NCI-H446 (cell line): ENCODE measurements at places on chromosomes 4 and X.

GRCh38 chrX:150032742-150033141 is 94.5 kb upstream of the EOLA2 start:
- DNase-seq, result no peak

DNA sequence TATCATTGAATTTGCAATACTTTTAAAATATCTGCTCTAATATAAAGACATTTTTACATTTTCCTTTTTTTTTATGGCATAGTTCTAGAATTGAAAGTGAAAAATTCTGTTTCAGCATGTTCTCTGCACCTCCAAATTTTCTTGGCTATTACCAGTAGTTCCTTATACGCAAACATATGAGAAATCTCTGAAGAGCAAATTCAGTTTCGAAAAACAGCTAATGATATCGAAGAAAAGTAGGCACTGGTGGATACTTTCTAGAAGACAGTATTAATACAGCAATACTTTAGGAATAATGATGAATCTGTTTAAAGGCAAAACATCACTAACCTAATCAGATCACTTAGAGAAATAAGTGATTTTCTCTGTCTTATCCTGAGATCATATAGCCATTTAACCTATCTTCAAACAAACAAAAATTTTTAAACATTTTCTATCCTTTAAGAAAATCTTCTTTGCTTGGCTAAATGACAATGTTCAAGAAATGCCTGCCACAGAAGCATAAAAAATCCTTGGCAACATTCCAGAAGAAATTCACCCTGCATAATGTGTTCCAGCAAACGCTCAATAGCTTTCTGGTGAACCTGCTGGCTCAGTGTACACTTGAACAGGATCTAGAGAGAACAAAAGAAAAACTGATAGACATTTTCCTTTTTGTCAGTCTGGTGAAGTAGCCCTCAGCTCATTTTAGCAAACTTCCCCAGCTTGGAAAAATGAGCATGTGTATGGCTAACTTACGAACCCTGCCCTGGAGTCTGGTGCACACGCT is 51.2 kb upstream of the KLF3 start:
- no peak for DNase-seq

- peak; percentile 55 for DNase-seq
Measured at GRCh38 chr4:97367878-97368277, 775.4 kb downstream of the STPG2 start.

DNA sequence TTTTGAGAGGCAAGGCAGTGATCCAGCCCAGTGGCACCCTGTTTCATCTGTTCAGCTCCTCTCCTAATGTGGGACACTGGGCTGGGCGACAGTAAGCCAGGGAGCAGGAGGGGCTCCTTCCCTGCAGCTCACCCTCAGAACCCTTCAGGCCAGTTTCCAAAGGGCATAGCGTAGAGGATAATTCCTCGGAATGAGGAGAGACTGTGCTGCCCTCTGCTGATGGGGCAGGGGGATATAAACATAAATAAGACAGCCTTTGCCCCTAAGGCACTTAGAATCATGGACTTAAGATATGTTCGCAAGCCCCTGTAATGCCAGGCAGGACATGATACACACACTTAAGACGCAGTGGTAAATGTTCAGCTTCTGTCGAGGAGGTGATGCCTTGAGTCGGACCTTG is 27.9 kb upstream of the ZNF185 start:
- no peak for DNase-seq

DNA sequence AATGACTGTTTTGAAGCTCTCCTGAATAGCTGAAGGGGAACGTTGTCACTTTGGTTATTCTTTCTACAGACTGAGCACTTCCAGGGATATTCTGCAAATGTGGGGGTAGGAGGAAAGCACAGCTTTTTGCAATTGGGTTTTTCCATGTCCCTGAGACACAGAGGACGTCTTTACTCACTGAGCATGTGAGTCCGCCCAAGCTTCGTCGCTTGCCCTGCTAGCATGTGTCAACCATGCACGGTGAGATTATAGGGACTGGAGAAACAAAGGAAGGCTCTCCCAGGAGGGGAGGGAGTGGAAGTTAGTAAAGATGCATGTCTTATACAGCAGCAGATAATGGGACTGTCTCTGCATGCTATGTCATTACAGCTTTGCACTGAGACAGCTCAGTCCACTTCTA is 111.5 kb upstream of the SFRP2 start:
- DNase-seq, result no peak

DNA sequence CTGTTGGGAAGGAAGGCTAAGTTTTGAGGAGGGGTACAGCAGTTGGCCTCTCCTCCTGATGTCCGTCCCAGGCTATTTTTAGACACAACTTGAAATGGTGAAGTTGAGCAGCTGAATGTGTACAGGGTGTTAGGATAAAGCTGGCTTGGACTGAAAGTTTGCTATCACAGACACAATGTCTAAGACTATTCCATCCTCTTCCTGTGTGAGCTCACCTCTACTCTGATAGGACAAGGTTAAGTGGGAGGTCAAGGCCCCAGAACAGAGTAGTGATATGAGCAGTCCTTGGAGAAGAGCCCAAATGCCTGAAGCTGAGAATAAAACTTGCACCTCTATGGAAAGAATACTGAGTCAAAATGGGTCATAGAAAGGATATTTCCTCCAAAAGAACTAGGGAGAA is 4.1 kb downstream of the ATP1B4 start:
- no peak for DNase-seq

- DNase-seq, result no peak
Measured at GRCh38 chr4:17630228-17630627, 15.8 kb downstream of the MED28 start.

DNA sequence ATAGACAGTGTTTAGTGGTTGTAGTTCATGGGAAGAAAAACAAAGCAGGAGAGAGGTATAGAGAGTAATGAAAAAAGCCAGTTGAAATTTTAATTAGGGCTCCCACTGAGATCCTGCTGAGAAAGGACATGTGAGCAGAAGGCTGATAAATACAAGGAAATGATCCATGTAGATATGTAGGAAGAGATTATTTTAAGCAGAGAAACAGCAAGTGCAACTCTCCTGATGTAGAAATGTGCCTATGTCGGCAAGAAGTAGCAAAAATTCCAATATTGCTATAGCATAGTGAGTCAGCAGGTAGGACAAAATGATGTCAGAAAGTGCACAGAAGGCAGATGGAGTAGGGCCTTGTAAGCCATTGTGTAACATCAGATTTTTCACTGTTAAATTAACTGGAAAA is 1027.3 kb downstream of the PCDH18 start:
- DNase-seq, result peak; percentile 9

DNA sequence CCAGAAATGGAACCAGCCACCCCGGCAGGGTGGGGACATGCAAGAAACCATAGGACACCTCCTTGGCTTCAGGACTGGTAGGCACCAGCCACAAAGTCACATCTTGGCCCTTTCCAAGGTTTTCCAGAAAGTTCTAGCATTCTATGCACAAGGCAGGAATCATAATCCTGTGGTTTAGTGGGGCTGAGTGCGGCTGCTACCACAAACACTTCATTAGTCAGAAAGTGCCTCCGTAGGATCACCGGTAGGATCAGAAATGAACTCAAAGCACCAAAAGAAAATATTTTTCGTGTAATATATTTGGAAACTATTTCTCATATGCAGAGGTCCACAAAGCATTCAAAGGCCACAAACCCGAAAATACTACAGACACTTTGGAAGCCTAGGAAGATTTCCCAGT is 191.7 kb downstream of the PTTG2 start:
- DNase-seq, result no peak

- no peak for DNase-seq
Measured at GRCh38 chr4:2432004-2432403, 13.2 kb downstream of the CFAP99 start.

- DNase-seq, result no peak
Measured at GRCh38 chr4:98125585-98125984, 17.7 kb downstream of the STPG2 start.

- DNase-seq, result no peak
Measured at GRCh38 chr4:56760183-56760582, 61.3 kb downstream of the SPINK2 start.

- no peak for DNase-seq
Measured at GRCh38 chrX:137118136-137118535, 84.3 kb upstream of the GPR101 start.

DNA sequence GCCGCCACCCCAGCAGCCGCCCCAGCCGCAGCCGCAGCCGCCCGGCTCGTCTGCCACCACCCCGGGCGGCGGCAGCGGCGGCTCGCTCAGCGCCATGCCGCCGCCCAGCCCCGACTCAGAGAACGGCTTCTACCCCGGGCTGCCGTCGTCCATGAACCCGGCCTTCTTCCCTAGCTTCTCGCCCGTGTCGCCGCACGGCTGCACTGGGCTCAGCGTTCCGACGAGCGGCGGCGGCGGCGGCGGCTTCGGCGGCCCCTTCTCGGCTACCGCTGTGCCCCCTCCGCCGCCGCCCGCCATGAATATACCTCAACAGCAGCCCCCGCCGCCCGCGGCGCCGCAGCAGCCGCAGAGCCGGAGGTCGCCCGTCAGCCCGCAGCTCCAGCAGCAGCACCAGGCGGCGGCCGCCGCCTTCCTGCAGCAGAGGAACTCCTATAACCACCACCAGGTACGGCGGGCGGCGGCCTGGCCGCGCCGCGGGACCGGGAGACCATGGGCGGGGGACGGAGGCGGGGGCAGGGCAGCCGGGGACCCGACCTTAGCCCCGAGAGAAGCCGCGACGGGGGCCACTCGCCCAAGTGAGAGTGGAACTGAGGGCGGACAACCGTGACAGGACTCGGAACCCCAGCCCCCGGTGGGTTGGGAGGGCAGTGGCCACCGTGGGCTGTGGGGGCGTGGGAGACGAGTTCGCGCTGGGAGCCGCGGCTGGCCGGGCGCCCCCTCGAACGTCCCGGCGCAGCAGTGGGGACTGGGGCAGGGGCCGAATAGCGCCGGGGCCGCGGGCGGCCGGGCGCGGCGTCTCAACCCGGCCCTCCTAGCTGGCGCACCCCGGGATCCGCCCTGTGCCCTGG is 1.8 kb downstream of the CPEB2 start:
- DNase-seq, result no peak

- no peak for DNase-seq
Measured at GRCh38 chrX:120753413-120754251, 122.0 kb downstream of the CT47B1 start.

GRCh38 chr4:141375855-141376254 is 155.2 kb downstream of the ZNF330 start:
- DNase-seq, result no peak

GRCh38 chr4:90198086-90198847 is 71.1 kb downstream of the CCSER1 start:
- no peak for DNase-seq

DNA sequence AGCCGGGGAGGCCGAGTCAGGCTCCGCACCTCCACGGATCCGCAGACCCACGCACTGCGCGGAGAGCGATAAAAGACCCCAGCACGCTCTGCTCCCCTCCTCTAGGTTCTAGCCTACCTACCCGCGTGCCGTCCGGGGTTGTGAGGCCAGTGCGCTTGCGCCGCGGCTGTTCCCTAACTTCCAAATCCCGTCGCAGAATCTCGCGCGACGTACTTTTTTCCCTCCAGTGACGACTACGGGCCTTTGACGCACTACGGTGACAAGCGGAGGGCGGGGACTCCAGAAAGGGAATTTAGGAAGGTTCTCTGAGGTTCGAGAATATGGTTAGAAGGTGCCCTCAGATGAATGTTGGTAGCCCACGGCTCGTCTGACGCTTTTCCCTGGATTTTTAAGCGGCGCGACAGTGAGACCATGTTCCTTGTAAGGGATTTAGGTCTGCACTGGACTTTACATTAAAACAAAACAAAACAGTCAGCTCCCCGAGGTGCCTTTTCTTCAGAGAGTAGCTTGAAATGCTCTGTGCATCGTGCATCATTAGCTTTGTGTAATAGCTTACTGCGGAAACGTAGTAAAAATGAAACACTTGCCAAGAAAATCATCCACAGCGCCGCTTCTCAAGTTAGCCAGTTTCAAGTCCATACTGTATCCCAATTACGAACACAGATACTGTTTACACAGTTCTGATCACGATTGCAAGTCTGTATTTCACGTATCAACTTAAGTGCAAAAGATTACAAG is at the start of gene NKRF:
TSS of gene NKRF (minus strand) at position 145 of the 738 bp plus-strand sequence.
- DNase-seq, result peak; percentile 94

GRCh38 chr4:10013722-10014121 is 7.6 kb downstream of the SLC2A9 start:
- DNase-seq, result no peak

- DNase-seq, result no peak
Measured at GRCh38 chr4:186021461-186022167, 47.3 kb upstream of the TLR3 start.

DNA sequence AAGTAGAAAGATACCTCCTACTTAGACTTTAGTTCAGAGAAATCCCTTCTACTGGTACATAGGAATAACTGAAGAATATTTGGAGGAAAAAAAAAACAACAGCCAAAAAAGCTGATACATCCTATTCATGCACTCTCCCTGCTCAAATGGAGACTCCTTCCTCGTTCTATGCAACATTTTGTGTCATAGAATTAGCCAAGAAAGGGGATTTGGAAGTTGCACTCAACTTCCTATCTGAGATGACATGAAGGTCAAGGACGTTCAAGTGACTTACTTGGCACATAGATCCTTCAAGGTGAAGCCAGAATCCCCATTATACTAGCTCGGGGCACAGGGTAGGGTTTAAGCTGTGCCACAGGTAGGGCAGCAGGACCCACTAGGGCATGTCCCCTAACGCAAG is 56.2 kb upstream of the S100G start:
- DNase-seq, result no peak

DNA sequence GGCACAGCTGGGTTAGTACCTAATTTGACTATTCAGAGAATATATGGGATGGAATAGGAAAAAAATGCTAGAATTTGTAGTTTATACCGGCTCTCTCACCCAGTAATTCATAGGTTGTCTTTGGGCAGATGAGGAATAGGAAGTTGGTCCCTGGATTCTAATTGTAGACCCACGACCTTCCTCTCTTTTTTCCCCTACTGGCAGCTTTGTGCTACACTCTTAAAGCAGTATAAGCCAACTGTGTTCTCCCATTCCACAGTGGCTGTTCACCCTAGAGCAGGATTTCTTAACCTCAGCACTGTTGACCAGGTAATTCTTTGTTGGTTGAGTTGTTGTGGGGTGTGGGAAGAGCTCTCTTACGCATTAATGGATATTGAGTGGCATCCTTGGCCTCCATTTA is 92.9 kb downstream of the FNIP2 start:
- DNase-seq, result no peak

DNA sequence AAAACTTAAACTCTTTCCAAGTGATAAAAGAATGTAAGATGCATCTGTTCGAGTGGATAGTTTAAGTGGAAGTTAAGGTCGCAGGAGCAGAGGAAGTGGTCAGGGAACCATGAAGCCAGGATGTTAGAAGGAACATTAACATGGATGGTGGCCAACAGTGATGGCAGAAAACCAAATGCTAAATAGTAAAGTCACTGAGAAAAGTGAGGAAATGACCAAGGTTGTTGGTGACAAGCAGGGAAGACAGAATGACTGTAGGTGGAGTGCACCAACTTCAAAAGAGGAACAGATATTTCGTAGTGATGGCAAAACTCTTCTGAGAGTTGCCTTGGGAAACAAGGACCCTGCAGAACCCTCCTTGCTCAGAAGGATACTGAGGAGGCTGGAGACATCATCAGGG is 226.2 kb downstream of the PALLD start:
- no peak for DNase-seq

GRCh38 chrX:79107891-79108718 is 36.4 kb upstream of the GPR174 start:
- no peak for DNase-seq

GRCh38 chr4:25694466-25694865 is 38.8 kb downstream of the SLC34A2 start:
- no peak for DNase-seq

- no peak for DNase-seq
Measured at GRCh38 chr4:79763486-79764075, 309.4 kb downstream of the ANTXR2 start.

- DNase-seq, result no peak
Measured at GRCh38 chr4:60847614-60848013, 352.5 kb upstream of the ADGRL3 start.
